ENCODE measurements at places on chromosomes 7 and 10.
A peak's percentile ranks its signal among the peaks of the same experiment; 100 is the strongest.

- peaks cover 21% of the 10 kb centered on the region for H3K4me1 ChIP-seq
- no peak overlapping the region for H3K27ac ChIP-seq
- H3K36me3 ChIP-seq: no peaks in the 10 kb centered on the region
- no peak overlapping the region for H3K4me3 ChIP-seq
Measured at GRCh38 chr7:17046666-17047065, 164.9 kb upstream of the AGR3 start.

- H3K4me1 ChIP-seq: peaks cover 17% of the 10 kb centered on the region
- DNase-seq: no peak
- H3K4me3 ChIP-seq: no peak overlapping the region
- H3K27ac ChIP-seq: no peak overlapping the region
- H3K36me3 ChIP-seq: peaks cover 2% of the 10 kb centered on the region
Measured at GRCh38 chr7:105743351-105744090, 132.9 kb downstream of the ATXN7L1 start.

GRCh38 chr10:86451604-86451960 lies 70.0 kb downstream of the WAPL start:
- DNase-seq: no peak
- H3K4me1 ChIP-seq: peaks cover 17% of the 10 kb centered on the region
- no peak overlapping the region for H3K4me3 ChIP-seq
- peaks cover 4% of the 10 kb centered on the region for H3K36me3 ChIP-seq
- H3K27me3 ChIP-seq: no peaks in the 10 kb centered on the region
- no peak overlapping the region for H3K27ac ChIP-seq

DNA sequence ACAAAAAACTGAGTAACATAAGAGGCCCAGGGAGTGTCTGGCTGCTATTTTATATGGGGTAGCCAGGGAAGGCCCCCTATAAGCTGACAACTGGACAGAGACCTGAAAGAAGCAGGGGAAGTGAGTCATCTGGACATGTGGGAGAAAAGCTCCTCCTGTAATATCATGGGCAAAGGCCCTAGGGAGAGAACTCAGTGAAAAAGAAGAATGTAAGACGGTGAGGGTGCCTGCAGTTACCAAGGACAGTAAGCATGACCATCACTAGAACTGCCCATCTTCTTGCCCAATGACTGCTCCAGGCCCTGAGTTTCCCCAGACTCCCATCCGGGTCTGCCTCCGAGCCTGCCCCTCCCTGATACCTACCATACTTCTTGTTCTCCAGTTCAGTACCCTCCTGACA lies 2.3 kb downstream of the ELMO1 start:
- H3K4me3 ChIP-seq: peak overlapping the region; percentile 88
- H3K36me3 ChIP-seq: peaks cover 4% of the 10 kb centered on the region

DNA sequence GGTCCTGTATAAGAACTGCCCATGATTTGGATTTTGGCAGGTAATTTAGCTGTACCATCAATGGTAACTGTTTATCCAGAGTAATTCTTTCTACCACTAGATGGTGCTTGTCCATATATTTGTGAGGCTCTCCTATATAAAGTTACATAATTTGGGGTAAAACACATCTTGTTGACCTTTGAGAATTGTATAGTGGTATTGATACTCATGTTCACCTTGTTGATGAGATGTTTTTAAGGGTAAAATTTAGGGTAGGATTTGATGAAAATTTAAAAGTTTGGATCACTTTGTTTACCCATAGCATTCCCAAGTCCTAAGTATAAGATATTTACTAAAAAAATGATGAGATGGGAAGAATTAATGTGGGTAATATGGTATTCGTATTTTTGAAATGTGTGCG lies 31.6 kb downstream of the ST7 start:
- peak overlapping the region; percentile 11 for H3K27ac ChIP-seq
- H3K36me3 ChIP-seq: no peaks in the 10 kb centered on the region
- H3K4me1 ChIP-seq: peaks cover 8% of the 10 kb centered on the region
- H3K4me3 ChIP-seq: no peak overlapping the region
- no peak for DNase-seq

DNA sequence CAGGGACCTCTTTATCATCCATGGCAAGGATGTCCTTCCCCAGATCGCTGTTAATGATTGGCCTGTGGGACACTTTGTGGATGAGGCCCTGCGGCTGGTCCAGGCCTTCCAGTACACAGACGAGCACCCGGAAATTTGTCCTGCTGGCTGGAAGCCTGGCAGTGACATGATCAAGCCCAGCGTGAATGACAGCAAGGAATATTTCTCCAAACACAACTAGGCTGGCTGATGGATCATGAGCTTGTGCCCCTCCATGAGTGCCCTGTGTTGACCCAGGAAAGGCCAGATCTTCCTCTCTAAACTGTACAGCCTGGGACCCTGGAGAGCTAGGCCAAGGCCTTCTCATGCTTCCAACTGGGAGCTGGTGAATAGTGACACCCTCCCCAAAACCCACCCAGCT lies 124.1 kb downstream of the CUL2 start:
- H3K36me3 ChIP-seq: no peaks in the 10 kb centered on the region
- H3K4me3 ChIP-seq: no peak overlapping the region
- no peak overlapping the region for H3K27ac ChIP-seq
- no peak for DNase-seq
- peaks cover 21% of the 10 kb centered on the region for H3K27me3 ChIP-seq
- no peaks in the 10 kb centered on the region for H3K4me1 ChIP-seq

GRCh38 chr10:103284170-103284569 lies 7.2 kb downstream of the INA start:
- no peaks in the 10 kb centered on the region for H3K4me1 ChIP-seq
- no peak overlapping the region for H3K4me3 ChIP-seq
- H3K36me3 ChIP-seq: no peaks in the 10 kb centered on the region
- H3K27me3 ChIP-seq: peaks cover 81% of the 10 kb centered on the region

- no peak overlapping the region for H3K4me3 ChIP-seq
- peaks cover 3% of the 10 kb centered on the region for H3K36me3 ChIP-seq
- H3K4me1 ChIP-seq: peaks cover 26% of the 10 kb centered on the region
- no peak for DNase-seq
Measured at GRCh38 chr7:35670856-35671569, 23.9 kb downstream of the HERPUD2 start.

GRCh38 chr7:81256991-81257390 lies 338.1 kb upstream of the SEMA3C start:
- H3K4me3 ChIP-seq: no peak overlapping the region
- no peak for DNase-seq
- no peaks in the 10 kb centered on the region for H3K4me1 ChIP-seq
- H3K27ac ChIP-seq: no peak overlapping the region
- no peaks in the 10 kb centered on the region for H3K27me3 ChIP-seq
- H3K36me3 ChIP-seq: no peaks in the 10 kb centered on the region

- DNase-seq: no peak
- no peaks in the 10 kb centered on the region for H3K36me3 ChIP-seq
- peaks cover 69% of the 10 kb centered on the region for H3K27me3 ChIP-seq
- H3K4me3 ChIP-seq: no peak overlapping the region
- peaks cover 5% of the 10 kb centered on the region for H3K4me1 ChIP-seq
Measured at GRCh38 chr10:43961523-43962345, 313.1 kb upstream of the ZNF32 start.

GRCh38 chr10:52571516-52572182 lies 200.9 kb downstream of the MBL2 start:
- H3K4me1 ChIP-seq: no peaks in the 10 kb centered on the region
- H3K27ac ChIP-seq: no peak overlapping the region
- no peaks in the 10 kb centered on the region for H3K27me3 ChIP-seq
- H3K4me3 ChIP-seq: no peak overlapping the region
- H3K36me3 ChIP-seq: no peaks in the 10 kb centered on the region

DNA sequence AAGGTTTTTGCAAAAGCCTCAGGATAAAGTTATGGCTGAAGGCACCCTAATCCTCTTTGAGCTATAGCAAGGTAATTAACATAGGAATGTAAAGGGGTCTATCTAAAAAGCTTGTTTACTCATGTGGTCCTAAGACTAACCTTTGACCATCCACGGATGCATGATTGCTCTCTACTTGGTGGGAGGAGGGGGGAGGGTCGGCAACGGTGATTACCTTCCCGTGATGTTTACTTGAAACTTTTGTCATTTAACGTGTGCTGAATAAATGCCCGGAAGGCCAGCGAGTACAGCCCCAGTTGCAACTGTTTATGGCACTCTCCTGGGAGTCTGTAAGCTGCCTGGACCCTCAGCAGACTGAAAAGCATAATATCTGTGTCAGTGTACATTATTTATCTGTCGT lies 78.9 kb upstream of the GPR22 start:
- peaks cover 5% of the 10 kb centered on the region for H3K4me1 ChIP-seq
- H3K27me3 ChIP-seq: no peaks in the 10 kb centered on the region
- H3K4me3 ChIP-seq: no peak overlapping the region

GRCh38 chr10:30736685-30737232 lies 107.2 kb upstream of the LYZL2 start:
- no peaks in the 10 kb centered on the region for H3K4me1 ChIP-seq
- no peaks in the 10 kb centered on the region for H3K36me3 ChIP-seq
- H3K27ac ChIP-seq: no peak overlapping the region
- DNase-seq: no peak
- no peak overlapping the region for H3K4me3 ChIP-seq

- peaks cover 3% of the 10 kb centered on the region for H3K36me3 ChIP-seq
- peaks cover 52% of the 10 kb centered on the region for H3K27me3 ChIP-seq
- no peak for DNase-seq
Measured at GRCh38 chr7:141430455-141431139, 120.6 kb upstream of the AGK start.

- no peak overlapping the region for H3K4me3 ChIP-seq
- H3K27me3 ChIP-seq: peaks cover 14% of the 10 kb centered on the region
- no peaks in the 10 kb centered on the region for H3K36me3 ChIP-seq
- no peaks in the 10 kb centered on the region for H3K4me1 ChIP-seq
Measured at GRCh38 chr7:97512441-97513207, 219.3 kb upstream of the TAC1 start.

DNA sequence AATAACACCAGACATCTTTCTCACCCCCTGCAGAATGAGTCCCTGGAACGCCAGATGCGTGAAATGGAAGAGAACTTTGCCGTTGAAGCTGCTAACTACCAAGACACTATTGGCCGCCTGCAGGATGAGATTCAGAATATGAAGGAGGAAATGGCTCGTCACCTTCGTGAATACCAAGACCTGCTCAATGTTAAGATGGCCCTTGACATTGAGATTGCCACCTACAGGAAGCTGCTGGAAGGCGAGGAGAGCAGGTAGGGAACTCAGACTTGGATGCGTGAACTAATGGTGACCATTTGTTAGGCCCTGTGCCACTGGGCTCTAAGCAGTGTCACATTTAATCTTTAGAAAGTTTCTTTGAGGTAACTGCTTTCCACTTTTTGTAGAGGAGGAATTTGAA lies 7.1 kb downstream of the VIM start:
- H3K27ac ChIP-seq: peak overlapping the region; percentile 96
- peaks cover 45% of the 10 kb centered on the region for H3K4me1 ChIP-seq
- DNase-seq: no peak
- H3K4me3 ChIP-seq: peak overlapping the region; percentile 90
- no peaks in the 10 kb centered on the region for H3K27me3 ChIP-seq

GRCh38 chr7:121027761-121028669 lies 39.5 kb downstream of the CPED1 start:
- H3K27me3 ChIP-seq: peaks cover 13% of the 10 kb centered on the region
- H3K4me3 ChIP-seq: no peak overlapping the region

DNA sequence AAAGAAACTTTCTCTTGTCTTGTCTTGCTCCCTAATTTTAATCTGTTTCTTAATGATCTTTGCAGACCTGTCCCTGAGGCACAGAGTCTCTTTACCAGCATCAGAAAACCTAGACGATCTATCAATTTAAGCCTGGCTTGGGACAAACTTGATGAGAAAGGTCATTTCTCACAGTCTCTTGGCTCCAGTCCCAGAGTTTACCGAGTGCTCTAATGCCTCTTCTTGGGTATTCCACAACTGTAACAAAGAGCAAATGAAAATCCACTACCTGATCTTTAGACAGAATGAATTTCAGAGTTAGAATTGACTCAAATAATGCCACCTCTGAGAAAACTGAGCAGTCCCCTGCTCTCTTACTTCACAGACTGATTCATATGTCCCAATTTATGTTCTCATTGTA lies 106.4 kb upstream of the DNAJB12 start:
- no peaks in the 10 kb centered on the region for H3K4me1 ChIP-seq
- no peaks in the 10 kb centered on the region for H3K27me3 ChIP-seq
- no peak overlapping the region for H3K4me3 ChIP-seq
- no peak for DNase-seq
- peaks cover 9% of the 10 kb centered on the region for H3K36me3 ChIP-seq
- no peak overlapping the region for H3K27ac ChIP-seq

DNA sequence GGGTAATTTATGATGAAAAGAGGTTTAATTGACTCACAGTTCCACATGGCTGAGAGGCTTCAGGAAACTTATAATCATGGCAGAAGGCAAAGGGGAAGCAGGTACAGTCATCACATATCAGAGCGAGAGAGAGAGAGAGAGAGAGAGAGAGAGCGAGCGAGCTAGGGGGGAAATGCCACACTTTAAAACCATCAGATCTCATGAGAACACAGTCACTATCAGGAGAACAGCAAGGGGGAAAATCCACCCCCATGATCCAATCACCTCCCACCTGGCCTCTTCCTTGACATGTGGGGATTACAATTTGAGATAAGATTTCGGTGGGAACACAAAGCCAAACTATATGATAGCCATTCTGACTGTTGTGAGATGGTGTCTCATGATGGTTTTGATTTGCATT lies 576.3 kb downstream of the GFRA1 start:
- no peak for DNase-seq
- no peak overlapping the region for H3K4me3 ChIP-seq
- no peaks in the 10 kb centered on the region for H3K36me3 ChIP-seq
- no peak overlapping the region for H3K27ac ChIP-seq
- H3K4me1 ChIP-seq: no peaks in the 10 kb centered on the region
- no peaks in the 10 kb centered on the region for H3K27me3 ChIP-seq

GRCh38 chr10:90417029-90417428 lies 440.8 kb downstream of the HTR7 start:
- H3K27me3 ChIP-seq: no peaks in the 10 kb centered on the region
- H3K27ac ChIP-seq: no peak overlapping the region
- H3K4me1 ChIP-seq: no peaks in the 10 kb centered on the region
- H3K4me3 ChIP-seq: no peak overlapping the region

GRCh38 chr10:75746356-75746755 lies 314.9 kb downstream of the LRMDA start:
- H3K4me1 ChIP-seq: no peaks in the 10 kb centered on the region
- no peak overlapping the region for H3K4me3 ChIP-seq
- H3K27ac ChIP-seq: no peak overlapping the region
- H3K27me3 ChIP-seq: peaks cover 25% of the 10 kb centered on the region
- DNase-seq: no peak

GRCh38 chr10:125629758-125630376 lies 53.1 kb downstream of the TEX36 start:
- no peaks in the 10 kb centered on the region for H3K4me1 ChIP-seq
- H3K27ac ChIP-seq: no peak overlapping the region
- H3K4me3 ChIP-seq: no peak overlapping the region
- peaks cover 40% of the 10 kb centered on the region for H3K27me3 ChIP-seq

GRCh38 chr10:102645388-102645740 lies 1.1 kb downstream of the TRIM8 start:
- H3K4me1 ChIP-seq: peaks cover 44% of the 10 kb centered on the region
- peak overlapping the region; percentile 99 for H3K4me3 ChIP-seq
- no peaks in the 10 kb centered on the region for H3K27me3 ChIP-seq
- peak; percentile 37 for DNase-seq

DNA sequence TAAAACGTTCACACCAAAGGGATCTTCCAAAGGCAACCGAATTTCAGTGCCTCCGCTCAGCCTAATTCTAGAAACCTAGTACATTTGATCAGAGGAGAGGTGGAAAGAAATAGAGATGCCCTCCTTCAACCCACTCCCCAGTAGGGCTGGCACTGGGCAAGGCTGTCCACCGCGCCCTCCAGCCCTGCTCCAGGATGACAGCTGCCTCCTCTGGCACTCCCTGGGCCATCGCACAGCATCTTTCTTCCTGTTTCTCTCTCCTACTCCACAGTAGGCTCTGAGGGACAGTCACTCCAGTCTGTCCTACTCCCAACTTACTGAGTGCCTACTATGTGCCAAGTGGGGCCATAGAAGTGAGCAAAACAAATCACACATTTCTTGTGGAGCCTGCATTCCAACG lies 226.2 kb downstream of the SKIDA1 start:
- H3K4me1 ChIP-seq: peaks cover 2% of the 10 kb centered on the region
- no peak for DNase-seq
- no peak overlapping the region for H3K27ac ChIP-seq
